Central memory CD8-positive, alpha-beta T cell (primary cell): ENCODE measurements at places on chromosomes 2 and 18.

- no peak overlapping the region for H3K27ac ChIP-seq
- no peaks in the 10 kb centered on the region for H3K36me3 ChIP-seq
- no peak for DNase-seq
- H3K4me3 ChIP-seq = no peak overlapping the region
- H3K4me1 ChIP-seq = no peaks in the 10 kb centered on the region
Measured at GRCh38 chr2:160628811-160629210, 135.2 kb upstream of the RBMS1 start.

- no peaks in the 10 kb centered on the region for H3K4me1 ChIP-seq
- peaks cover 22% of the 10 kb centered on the region for H3K27me3 ChIP-seq
- no peak overlapping the region for H3K27ac ChIP-seq
- H3K4me3 ChIP-seq = no peak overlapping the region
Measured at GRCh38 chr18:47492691-47493090, 241.2 kb upstream of the SKOR2 start.

DNA sequence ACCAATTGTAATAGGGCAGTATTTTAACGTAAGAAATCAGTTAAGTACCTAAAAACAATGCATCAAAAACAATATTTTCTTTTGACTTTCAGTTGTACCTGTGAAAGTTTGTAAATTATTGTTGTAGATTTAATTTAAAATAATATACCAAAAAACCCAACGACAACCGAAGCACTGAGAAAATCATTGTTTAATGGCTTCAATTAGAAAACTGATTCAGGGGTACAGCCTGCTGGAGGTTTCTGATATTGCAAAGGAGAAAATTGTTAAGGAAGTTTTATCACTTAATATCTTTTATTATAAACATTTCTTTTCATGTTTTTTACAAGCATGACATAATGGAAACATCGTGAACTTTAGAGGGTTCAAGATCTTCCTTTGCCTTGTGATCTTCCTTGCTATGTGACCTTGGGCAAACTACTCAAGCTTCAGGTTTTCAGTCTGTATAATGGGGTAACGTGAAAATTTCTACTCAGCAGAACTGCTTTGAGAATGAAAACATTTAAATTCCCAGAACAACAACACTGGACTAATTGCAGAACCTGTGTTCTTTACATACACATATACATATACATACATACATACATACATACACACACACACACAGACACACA lies 76.3 kb upstream of the GLS start:
- H3K4me3 ChIP-seq = no peak overlapping the region
- H3K27ac ChIP-seq = no peak overlapping the region
- no peaks in the 10 kb centered on the region for H3K27me3 ChIP-seq
- no peaks in the 10 kb centered on the region for H3K4me1 ChIP-seq
- DNase-seq = no peak
- no peaks in the 10 kb centered on the region for H3K36me3 ChIP-seq

GRCh38 chr2:2597712-2598111 lies 266.6 kb upstream of the MYT1L start:
- DNase-seq = no peak
- no peaks in the 10 kb centered on the region for H3K4me1 ChIP-seq
- H3K27me3 ChIP-seq = no peaks in the 10 kb centered on the region

GRCh38 chr2:9170458-9171130 lies 36.0 kb upstream of the ASAP2 start:
- no peaks in the 10 kb centered on the region for H3K4me1 ChIP-seq
- H3K36me3 ChIP-seq = no peaks in the 10 kb centered on the region
- H3K4me3 ChIP-seq = no peak overlapping the region
- H3K27ac ChIP-seq = no peak overlapping the region
- H3K27me3 ChIP-seq = peaks cover 76% of the 10 kb centered on the region
- no peak for DNase-seq

GRCh38 chr2:26076001-26076587 lies 42.2 kb downstream of the RAB10 start:
- no peaks in the 10 kb centered on the region for H3K27me3 ChIP-seq
- no peak for DNase-seq
- H3K36me3 ChIP-seq = peaks cover 2% of the 10 kb centered on the region
- peak overlapping the region; percentile 27 for H3K27ac ChIP-seq
- no peak overlapping the region for H3K4me3 ChIP-seq

GRCh38 chr2:96806468-96807126 lies 9.5 kb upstream of the CNNM3 start:
- H3K4me3 ChIP-seq = peak overlapping the region; percentile 74
- peaks cover 28% of the 10 kb centered on the region for H3K4me1 ChIP-seq
- peak overlapping the region; percentile 100 for H3K27ac ChIP-seq
- DNase-seq = peak; percentile 36
- peaks cover 21% of the 10 kb centered on the region for H3K36me3 ChIP-seq
- no peaks in the 10 kb centered on the region for H3K27me3 ChIP-seq

DNA sequence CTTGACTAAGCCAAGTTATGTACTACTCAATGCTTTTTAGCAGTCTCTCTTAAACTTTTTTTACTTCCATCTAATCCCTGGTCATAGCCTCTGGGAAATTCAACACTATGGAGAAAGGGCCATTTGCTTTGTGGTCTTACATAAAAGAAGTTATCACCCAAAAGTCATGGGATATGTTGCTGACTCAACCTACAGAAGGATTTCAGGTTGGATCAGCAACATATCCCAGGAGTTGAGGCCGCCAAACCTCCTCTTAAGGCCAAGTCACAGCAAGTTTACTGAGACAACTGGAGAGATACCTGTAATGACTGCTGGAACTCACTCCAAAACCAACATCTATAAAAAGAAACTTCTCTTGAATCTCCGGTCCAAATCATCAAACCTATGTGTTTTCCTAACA lies 141.1 kb downstream of the IRS1 start:
- H3K36me3 ChIP-seq = no peaks in the 10 kb centered on the region
- H3K27me3 ChIP-seq = peaks cover 2% of the 10 kb centered on the region
- H3K4me1 ChIP-seq = no peaks in the 10 kb centered on the region
- H3K4me3 ChIP-seq = no peak overlapping the region

DNA sequence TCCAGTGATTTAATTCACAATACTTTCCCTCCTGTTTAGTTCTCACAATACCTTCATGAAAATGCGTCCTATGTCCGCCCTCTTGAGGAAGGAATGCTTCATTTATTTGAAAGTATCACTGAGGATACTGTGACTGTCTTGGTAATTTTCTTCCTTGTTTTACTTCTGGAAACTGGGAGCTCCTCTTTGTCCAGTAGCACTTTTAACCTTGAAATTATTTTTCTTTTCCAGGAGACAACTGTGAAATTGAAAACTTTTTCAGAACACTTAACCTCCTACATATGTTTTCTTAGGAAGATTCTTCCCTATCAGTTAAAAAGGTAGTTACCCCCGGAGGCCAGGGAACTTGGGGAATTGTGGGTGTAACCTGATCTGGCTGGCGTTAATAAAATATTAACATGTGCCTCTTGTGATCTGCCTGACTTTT lies 58.9 kb upstream of the STON1 start:
- H3K36me3 ChIP-seq = peaks cover 45% of the 10 kb centered on the region
- H3K27ac ChIP-seq = no peak overlapping the region
- no peaks in the 10 kb centered on the region for H3K27me3 ChIP-seq
- no peaks in the 10 kb centered on the region for H3K4me1 ChIP-seq

GRCh38 chr18:72107647-72108383 lies 436.3 kb downstream of the CBLN2 start:
- H3K4me3 ChIP-seq = no peak overlapping the region
- DNase-seq = no peak
- no peaks in the 10 kb centered on the region for H3K27me3 ChIP-seq
- no peaks in the 10 kb centered on the region for H3K4me1 ChIP-seq

DNA sequence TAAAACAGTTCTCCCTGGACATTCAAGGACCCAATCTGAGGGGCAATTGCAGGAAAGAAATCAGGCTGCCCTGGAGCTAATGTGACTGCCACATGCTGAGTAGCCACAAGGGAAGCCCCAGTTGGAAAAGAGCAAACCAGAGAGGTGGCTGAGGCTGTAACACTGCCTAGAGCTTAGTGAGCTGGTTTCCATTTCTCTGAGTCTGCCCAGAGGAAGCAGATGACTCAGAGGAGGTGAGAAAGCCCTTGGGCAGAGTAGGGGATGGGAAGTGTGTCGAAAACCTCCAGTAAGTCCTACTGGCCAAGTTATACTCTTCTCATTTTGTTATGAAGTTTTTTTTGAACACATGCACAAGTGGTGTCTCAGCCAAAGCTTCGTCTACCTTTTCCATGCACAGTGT lies 753.0 kb downstream of the CNTNAP5 start:
- no peaks in the 10 kb centered on the region for H3K36me3 ChIP-seq
- no peak overlapping the region for H3K27ac ChIP-seq
- no peak for DNase-seq
- H3K27me3 ChIP-seq = no peaks in the 10 kb centered on the region
- H3K4me3 ChIP-seq = no peak overlapping the region

GRCh38 chr2:177852389-177852788 lies 220.2 kb downstream of the PDE11A start:
- H3K36me3 ChIP-seq = no peaks in the 10 kb centered on the region
- H3K27ac ChIP-seq = no peak overlapping the region
- DNase-seq = no peak
- no peaks in the 10 kb centered on the region for H3K4me1 ChIP-seq

DNA sequence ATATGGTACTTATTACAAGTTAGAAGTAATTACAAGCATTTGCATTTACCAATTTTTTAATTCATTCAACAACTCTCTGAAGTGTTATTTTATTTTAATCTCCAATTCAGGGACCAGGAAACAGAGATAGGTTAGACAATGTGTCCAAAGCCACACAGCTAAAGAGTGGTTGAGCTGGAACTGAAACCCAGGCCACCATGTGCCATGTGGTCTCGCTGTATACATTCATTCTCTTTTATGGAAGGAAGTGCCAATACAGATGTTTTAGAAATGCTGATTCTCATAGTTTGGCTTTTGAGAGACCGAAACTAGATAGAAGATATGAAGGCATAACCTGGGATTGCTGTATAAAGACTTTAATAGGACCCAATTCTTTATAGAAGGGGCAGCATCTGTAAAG lies 684.6 kb upstream of the ID2 start:
- DNase-seq = no peak
- H3K36me3 ChIP-seq = no peaks in the 10 kb centered on the region
- no peaks in the 10 kb centered on the region for H3K4me1 ChIP-seq
- H3K27ac ChIP-seq = no peak overlapping the region

DNA sequence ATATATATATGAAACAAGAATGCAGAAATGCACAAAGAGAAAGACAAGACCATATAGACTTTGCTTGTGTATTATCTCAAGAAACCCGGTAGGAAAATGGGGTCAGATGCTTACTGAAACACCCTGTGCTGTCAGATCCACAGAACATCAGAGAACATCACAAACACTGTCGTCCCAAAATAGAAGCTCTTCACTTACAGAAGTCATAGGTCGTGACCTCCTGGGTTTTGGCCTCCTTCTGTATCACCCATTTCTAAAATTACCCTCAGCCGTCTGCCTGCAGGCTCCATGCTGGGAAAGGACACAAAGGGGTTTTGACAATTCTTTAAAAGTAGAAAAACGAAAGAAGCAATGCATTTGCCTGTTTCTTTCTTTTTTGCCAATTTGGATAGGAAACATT lies 137.9 kb downstream of the PAX3 start:
- no peak overlapping the region for H3K4me3 ChIP-seq
- no peaks in the 10 kb centered on the region for H3K36me3 ChIP-seq
- no peaks in the 10 kb centered on the region for H3K4me1 ChIP-seq
- H3K27me3 ChIP-seq = no peaks in the 10 kb centered on the region
- no peak for DNase-seq

- H3K27ac ChIP-seq = no peak overlapping the region
- DNase-seq = no peak
- H3K4me1 ChIP-seq = no peaks in the 10 kb centered on the region
- no peak overlapping the region for H3K4me3 ChIP-seq
- H3K36me3 ChIP-seq = no peaks in the 10 kb centered on the region
Measured at GRCh38 chr2:176435729-176436128, 166.5 kb downstream of the MTX2 start.

DNA sequence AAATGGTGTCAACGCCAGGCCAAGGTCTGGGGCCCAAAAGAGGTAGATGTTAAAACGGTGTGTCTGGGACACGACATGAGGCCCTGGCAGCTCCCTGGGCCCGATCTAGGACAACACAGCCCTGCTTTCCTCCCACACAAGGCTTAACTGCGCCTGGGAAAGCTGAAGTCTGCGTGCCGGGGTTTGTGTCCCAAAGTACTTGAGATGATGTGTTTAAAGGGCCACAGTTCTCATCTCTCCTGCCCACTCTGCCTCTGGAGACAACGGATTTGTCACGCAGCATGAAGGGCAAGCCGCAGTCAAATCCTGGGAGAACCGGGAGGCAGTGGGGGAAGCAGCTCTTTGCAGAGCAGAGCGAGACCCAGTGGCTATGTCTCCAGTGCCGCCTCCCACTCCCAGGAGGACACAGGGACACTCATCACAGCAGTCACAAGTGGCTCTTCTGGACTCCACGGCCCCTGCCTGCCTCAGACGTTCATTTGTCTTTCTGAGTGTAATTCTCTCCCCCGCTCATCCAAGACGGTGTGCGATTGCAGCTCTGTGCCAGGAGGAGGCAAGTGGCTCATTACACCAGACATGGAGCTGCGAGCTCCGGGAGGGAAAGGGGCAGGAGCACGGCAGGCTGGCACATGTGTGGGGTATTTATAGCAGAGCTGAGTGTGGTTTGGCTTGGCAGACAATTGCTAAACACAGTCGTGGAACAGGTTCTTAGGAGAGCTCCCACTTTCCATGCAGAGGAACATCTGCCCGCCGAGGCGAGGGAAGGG lies 57.7 kb upstream of the SEMA4C start:
- no peaks in the 10 kb centered on the region for H3K27me3 ChIP-seq
- H3K4me3 ChIP-seq = no peak overlapping the region
- no peak for DNase-seq
- H3K27ac ChIP-seq = no peak overlapping the region

DNA sequence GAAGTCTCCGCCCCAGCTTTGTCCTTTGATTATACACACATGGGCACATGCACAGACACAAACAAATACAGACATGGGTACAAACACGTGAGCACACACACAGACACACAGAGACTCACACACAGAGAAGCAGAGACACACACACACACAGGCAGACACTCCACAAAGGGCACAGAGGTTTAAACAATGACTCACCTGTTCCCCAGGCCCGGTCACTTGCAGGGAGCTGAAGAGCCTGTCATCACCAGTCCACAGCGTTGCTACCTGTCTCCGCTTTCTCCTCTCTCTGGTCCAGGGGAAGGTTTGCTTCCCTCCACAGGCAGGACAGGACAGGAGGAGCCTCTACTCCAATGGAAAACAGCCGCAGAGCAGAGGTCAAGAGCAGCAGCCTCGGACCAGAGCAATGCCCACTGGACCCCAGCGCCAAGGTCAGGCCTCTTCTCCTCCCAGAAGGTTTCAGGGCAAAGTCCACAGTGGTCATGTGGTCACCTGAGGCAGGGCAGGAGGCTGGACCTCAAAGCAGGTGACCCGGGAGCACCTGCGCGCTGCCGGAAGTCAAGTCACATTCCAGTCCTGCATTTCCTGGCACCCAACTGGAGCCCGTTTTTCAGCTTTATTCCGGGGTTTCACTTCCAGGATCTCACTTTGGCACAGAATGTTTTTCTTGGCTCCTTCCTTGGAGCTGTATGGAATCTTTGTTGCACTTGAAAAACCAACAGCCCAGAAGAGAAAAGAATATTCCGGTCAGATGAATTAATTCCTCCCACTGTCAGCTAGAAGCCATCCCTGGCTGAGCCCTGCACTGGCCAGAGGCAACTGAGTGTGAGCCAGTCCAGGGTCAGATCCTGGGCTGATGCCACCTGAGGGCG lies at the start of gene RAB17:
Gene RAB17 (minus strand): TSS at position 463 of the 869 bp plus-strand sequence. CDS start 4,580 bp downstream, outside the sequence.
- H3K4me3 ChIP-seq = no peak within 1 kb of the TSS
- H3K27me3 ChIP-seq = peaks cover 37% of the 10 kb centered on the region
- H3K27ac ChIP-seq = no peak within 1 kb of the TSS
- no peak for DNase-seq
- no peaks in the 10 kb centered on the region for H3K36me3 ChIP-seq
- peaks cover 6% of the 10 kb centered on the region for H3K4me1 ChIP-seq

GRCh38 chr2:127612111-127612822 lies 33.7 kb upstream of the GPR17 start:
- H3K27ac ChIP-seq = no peak overlapping the region
- peaks cover 66% of the 10 kb centered on the region for H3K27me3 ChIP-seq
- H3K4me1 ChIP-seq = no peaks in the 10 kb centered on the region
- H3K4me3 ChIP-seq = no peak overlapping the region
- no peak for DNase-seq
